Activated CD4-positive, alpha-beta T cell treated with anti-CD3 and anti-CD28 coated beads, Interleukin-2, amount 10 ng/mL, durations not matched to agents 7 days and 5 days (primary cell): ENCODE measurements at places on chromosomes 2 and 18. TPM values are rescaled to one million over a fixed set of nuclear protein-coding genes. Genes with fewer than 3 reads are reported as not detected.

ANKRD29 gene
- total RNA-seq = not detected

TMEM200C gene
- total RNA-seq = not detected

NRP2 gene
- 8.1 TPM for total RNA-seq

GRCh38 chr2:234258562-234259141 is 208.2 kb downstream of the SPP2 start:
- no peak overlapping the region for H3K27ac ChIP-seq
- no peaks in the 10 kb centered on the region for H3K27me3 ChIP-seq
- no peak overlapping the region for H3K4me3 ChIP-seq
- DNase-seq = no peak

GRCh38 chr2:203599509-203599908 is 64.4 kb upstream of the RAPH1 start:
- no peak overlapping the region for H3K27ac ChIP-seq
- H3K36me3 ChIP-seq = peaks cover 5% of the 10 kb centered on the region
- no peak overlapping the region for H3K4me3 ChIP-seq
- no peak for DNase-seq
- peaks cover 32% of the 10 kb centered on the region for H3K4me1 ChIP-seq
- peaks cover 28% of the 10 kb centered on the region for H3K27me3 ChIP-seq

DNA sequence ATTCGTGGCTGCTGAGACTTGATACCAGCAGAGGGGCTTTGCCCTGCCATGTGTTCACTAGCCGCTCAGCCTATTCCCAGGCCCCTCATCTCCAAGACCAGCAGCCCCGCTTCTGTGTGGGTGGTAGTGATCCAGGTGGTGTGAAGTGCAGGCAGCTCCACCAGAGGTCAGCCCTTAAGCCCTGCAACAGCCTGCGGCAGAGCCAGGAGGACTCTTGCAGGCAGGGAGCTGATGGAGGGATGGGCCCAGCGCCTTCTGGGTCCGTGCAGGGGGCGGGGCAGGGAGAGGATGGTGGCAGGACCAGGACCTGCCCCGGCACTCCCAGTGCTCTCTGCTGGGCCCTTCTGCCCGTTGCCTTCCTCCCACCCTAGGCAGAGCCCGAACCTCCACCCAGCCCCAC is 162.0 kb downstream of the SH3BP4 start:
- H3K36me3 ChIP-seq = no peaks in the 10 kb centered on the region
- DNase-seq = no peak
- no peaks in the 10 kb centered on the region for H3K4me1 ChIP-seq
- H3K27me3 ChIP-seq = peaks cover 9% of the 10 kb centered on the region
- H3K27ac ChIP-seq = no peak overlapping the region

DNA sequence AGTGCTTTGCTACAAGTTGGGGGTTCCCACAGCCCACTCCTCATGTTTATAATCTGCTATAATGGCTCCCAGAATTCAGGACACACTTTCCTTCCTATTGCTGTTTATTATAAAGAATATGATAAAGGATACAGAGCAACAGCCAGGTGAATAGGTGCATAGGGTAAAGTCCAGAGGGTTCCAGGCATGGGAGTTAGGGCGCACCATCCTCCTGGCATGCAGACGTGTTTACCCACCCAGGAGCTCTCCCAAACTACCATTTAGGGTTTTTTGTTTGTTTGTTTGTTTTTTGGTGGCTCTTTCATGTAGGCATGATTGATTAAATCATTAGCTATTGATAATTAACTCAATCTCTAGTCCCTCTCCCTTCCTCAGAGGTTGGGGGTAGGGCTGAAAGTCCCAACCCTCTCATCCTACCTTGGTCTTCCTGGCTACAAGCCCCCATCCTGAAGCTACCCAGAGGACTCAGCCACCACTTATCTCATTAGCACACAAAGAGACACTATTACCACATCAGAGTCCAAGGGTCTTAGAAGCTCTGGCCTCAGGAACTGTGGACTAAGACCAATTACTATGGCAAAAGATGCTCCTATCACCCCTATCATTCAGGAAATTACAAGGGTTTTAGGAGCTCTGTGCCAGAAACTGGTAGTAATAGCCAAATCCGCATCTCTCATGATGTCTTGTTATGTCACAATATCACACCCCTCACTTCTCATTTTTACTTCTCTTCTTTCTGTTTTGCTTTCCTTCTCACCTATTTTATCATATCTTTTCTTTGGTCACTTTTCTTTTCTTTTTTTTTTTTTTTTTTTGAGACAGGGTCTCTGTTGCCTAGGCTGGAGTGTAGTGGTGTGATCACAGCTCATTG is 154.9 kb upstream of the TTC39C start:
- H3K4me3 ChIP-seq = no peak overlapping the region
- H3K36me3 ChIP-seq = peaks cover 4% of the 10 kb centered on the region
- no peaks in the 10 kb centered on the region for H3K27me3 ChIP-seq
- H3K4me1 ChIP-seq = peaks cover 37% of the 10 kb centered on the region
- no peak for DNase-seq

GRCh38 chr2:223095207-223095606 is 43.2 kb downstream of the KCNE4 start:
- no peak overlapping the region for H3K4me3 ChIP-seq
- H3K36me3 ChIP-seq = no peaks in the 10 kb centered on the region
- H3K4me1 ChIP-seq = no peaks in the 10 kb centered on the region
- H3K27ac ChIP-seq = no peak overlapping the region

DNA sequence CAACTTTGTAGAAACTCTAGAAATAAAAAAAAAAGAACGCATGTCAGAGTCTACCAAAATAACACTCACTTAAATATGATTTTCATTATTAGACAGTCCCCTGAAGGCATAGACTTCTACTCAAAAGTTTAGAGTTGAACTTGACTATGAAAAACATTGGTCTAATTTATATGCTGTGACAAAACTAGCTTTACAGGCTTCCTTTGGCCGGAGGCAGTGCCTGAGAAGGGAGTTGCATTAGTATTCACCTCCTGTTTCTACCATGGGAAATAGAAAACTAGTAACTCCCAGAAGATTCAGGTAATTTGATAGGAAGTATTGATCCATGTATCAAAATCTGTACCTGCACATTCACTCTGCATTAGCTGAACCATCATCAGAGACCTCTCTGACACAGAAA is 163.4 kb upstream of the NOSTRIN start:
- H3K36me3 ChIP-seq = peaks cover 3% of the 10 kb centered on the region
- no peak overlapping the region for H3K4me3 ChIP-seq
- no peak for DNase-seq
- peaks cover 1% of the 10 kb centered on the region for H3K4me1 ChIP-seq
- no peak overlapping the region for H3K27ac ChIP-seq
- no peaks in the 10 kb centered on the region for H3K27me3 ChIP-seq

GRCh38 chr18:10015288-10015701 is 101.5 kb downstream of the VAPA start:
- H3K4me1 ChIP-seq = peaks cover 6% of the 10 kb centered on the region
- H3K4me3 ChIP-seq = no peak overlapping the region
- no peaks in the 10 kb centered on the region for H3K36me3 ChIP-seq
- no peaks in the 10 kb centered on the region for H3K27me3 ChIP-seq
- no peak for DNase-seq

GRCh38 chr18:12777500-12777944 is 74.7 kb downstream of the PSMG2 start:
- no peak overlapping the region for H3K27ac ChIP-seq
- peaks cover 8% of the 10 kb centered on the region for H3K36me3 ChIP-seq
- DNase-seq = no peak
- H3K27me3 ChIP-seq = no peaks in the 10 kb centered on the region

DNA sequence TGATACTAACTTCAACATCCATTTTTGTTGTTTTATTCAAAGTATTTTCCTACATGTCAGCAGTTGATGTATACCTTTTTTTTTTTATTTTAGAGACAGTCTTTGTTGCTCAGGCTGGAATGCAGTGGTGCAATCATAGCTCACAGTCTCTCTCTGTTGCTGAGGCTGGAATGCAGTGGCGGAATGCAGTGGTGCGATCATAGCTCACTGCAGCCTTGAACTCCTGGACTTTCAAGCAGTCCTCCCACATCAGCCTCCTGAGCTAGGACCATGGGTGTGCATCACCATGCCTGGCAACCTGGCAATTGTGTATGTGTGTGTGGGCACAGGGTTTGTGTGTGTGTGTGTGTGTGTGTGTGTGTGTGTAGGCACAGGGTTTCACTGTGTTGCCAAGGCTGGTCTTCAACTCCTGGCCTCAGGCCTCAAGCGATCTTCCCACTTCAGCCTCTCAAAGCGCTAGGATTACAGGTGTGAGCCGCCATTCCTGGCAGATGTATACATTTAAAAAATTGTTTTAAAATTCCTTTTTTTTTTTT is 24.8 kb downstream of the SANBR start:
- H3K27ac ChIP-seq = no peak overlapping the region
- no peaks in the 10 kb centered on the region for H3K4me1 ChIP-seq
- no peak for DNase-seq
- H3K27me3 ChIP-seq = no peaks in the 10 kb centered on the region
- H3K4me3 ChIP-seq = no peak overlapping the region

DNA sequence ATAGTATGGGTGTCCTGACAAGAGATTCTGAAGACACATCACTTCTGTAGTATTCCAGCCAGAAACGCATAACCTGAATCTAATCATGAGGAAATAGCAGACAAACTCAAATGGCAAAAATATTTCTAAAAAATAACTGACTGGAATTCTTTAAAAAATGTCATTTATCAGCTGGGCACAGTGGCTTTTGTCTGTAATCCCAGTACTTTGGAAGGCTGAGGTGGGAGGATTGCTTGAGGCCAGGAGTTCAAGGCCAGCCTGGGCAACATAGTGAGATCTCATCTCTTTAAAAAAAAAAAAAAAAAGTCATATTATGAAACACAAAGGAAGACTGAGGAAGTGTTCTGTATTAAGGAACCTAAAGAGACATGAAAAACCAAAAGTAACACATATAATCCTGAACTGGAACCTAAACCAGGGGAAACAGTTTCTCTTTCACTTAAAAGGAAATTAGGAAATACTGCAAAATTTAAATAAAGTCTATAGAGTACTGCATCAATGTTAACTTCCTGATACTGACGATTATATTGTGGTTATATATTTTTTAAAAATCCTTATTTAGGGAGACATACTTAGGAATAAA is 29.9 kb downstream of the SESTD1 start:
- no peak overlapping the region for H3K27ac ChIP-seq
- no peak for DNase-seq
- H3K36me3 ChIP-seq = peaks cover 3% of the 10 kb centered on the region
- no peak overlapping the region for H3K4me3 ChIP-seq
- H3K4me1 ChIP-seq = peaks cover 33% of the 10 kb centered on the region

DNA sequence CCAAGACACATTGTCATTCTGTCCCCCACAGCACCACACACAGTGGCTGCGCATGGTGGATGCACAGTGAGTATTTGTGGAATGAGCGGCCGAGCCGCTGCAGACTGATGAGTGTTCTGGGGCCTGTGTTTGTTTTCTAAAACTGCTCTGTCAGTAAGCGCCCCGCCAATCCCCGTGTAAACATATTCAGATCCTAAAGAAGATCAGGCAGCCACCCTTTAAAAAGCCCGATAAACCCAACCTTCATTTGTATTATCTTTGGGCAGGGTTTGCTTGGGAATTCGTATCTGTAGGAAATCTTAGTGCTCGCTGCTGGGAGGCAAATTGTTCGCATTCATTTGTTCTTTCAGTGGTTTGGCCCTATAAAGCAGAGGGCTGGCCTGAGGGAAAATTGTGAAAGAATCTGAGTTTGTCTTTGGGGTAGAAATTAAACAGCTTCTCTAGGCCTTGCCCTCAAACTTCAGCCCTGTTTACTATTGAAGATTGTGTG is 68.6 kb downstream of the TGOLN2 start:
- H3K4me1 ChIP-seq = no peaks in the 10 kb centered on the region
- peaks cover 5% of the 10 kb centered on the region for H3K27me3 ChIP-seq
- DNase-seq = no peak
- no peak overlapping the region for H3K4me3 ChIP-seq

GRCh38 chr2:57798346-57798745 is 248.3 kb upstream of the VRK2 start:
- H3K36me3 ChIP-seq = no peaks in the 10 kb centered on the region
- H3K27ac ChIP-seq = no peak overlapping the region
- DNase-seq = no peak
- H3K4me3 ChIP-seq = no peak overlapping the region
- no peaks in the 10 kb centered on the region for H3K27me3 ChIP-seq

- no peak for DNase-seq
- H3K27me3 ChIP-seq = no peaks in the 10 kb centered on the region
- H3K4me3 ChIP-seq = no peak overlapping the region
- H3K36me3 ChIP-seq = no peaks in the 10 kb centered on the region
- H3K4me1 ChIP-seq = no peaks in the 10 kb centered on the region
- H3K27ac ChIP-seq = no peak overlapping the region
Measured at GRCh38 chr2:215036314-215036713, 102.1 kb downstream of the ABCA12 start.

- no peaks in the 10 kb centered on the region for H3K27me3 ChIP-seq
- H3K36me3 ChIP-seq = no peaks in the 10 kb centered on the region
- no peak overlapping the region for H3K4me3 ChIP-seq
- no peak overlapping the region for H3K27ac ChIP-seq
- peaks cover 10% of the 10 kb centered on the region for H3K4me1 ChIP-seq
Measured at GRCh38 chr2:7681881-7682461, 764.8 kb downstream of the RNF144A start.

GRCh38 chr2:174777347-174778084 is 13.2 kb upstream of the CHRNA1 start:
- peaks cover 2% of the 10 kb centered on the region for H3K27me3 ChIP-seq
- DNase-seq = no peak
- H3K27ac ChIP-seq = peak overlapping the region; percentile 87
- H3K4me1 ChIP-seq = peaks cover 51% of the 10 kb centered on the region
- H3K36me3 ChIP-seq = no peaks in the 10 kb centered on the region
- no peak overlapping the region for H3K4me3 ChIP-seq

DNA sequence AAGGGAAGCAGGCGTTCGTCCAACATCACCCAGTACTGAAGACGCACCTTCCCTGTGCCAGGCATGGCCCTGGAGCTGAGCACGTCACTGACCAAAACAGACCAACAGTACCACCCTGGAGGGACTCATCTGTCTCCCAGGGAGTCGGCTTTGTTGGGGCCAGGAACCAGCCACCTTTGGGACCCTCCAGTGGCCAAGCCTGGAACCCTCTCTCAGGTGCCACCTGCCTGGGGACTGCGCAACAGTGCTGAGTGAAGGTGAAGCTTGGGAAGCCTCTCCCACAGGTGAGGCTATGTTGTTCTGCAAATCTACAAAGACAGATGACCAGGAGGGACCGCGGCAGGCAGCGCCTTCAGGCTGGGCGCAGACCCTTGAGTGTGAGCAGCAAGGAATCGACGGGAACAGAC is 91.4 kb upstream of the OTOS start:
- H3K4me3 ChIP-seq = no peak overlapping the region
- H3K27me3 ChIP-seq = no peaks in the 10 kb centered on the region
- no peaks in the 10 kb centered on the region for H3K4me1 ChIP-seq
- H3K27ac ChIP-seq = no peak overlapping the region
- no peak for DNase-seq
